ENCODE measurements at places on chromosomes 11 and 22.

DNA sequence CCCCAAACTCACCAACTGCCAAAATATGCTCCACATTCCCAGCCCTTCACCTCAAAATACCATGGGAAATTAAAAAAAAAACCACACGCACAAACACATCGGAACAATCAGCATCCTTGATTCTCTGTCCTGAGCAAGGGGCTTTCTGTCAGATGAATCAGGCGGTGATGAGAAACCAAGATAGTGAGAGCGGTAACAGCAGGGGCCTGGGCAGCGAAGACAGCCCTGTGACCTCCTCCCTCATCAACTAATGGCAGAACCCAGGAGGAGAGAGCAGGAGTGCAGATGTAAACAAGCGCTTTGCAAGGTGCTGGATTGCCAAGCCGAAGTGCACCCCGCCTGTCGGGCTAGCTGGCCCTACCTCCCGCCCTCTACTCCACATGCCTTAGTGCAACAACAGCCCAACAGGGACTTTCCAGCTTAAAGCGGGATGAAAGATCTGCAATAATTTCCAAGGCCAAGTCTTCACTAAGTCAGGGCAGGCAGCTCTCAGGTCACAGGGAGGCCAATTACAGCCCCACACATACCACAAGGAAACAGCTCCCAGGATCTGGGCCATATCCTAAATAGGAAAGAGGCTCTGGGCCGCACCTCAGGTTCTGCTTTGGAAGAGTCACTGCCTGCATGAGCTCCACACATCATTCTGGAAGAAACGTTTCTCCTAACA, 72.2 kb upstream of the BID start:
- DNase-seq, result no peak

GRCh38 chr22:30261134-30261533, 5.5 kb downstream of the OSM start:
- no peak for DNase-seq

- no peak for DNase-seq
Measured at GRCh38 chr11:65574811-65575567, 864 bp upstream of the EHBP1L1 start.

DNA sequence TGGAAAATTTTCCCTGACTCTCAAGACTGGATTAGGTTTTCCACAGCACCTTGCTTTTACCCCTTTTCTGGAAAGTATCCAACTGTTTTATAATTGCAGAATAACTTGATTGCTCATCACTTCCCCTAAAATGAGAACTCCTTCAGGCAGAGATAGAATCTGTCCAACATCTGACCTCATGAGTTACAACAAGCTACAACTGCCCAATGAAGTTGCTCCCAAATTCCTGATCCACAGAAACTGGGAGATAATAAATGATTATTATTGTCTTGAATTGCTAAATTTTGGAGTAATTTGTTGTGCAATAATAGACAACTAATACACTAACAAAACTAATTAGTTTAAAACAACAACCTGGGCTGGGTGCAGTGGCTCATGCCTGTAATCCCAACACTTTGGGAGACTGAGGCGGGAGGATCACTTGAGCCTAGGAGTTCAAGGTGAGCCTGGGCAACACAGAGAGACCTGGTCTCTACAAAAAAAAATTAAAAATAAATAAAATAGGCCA, 10.0 kb upstream of the CCDC83 start:
- DNase-seq, result no peak

DNA sequence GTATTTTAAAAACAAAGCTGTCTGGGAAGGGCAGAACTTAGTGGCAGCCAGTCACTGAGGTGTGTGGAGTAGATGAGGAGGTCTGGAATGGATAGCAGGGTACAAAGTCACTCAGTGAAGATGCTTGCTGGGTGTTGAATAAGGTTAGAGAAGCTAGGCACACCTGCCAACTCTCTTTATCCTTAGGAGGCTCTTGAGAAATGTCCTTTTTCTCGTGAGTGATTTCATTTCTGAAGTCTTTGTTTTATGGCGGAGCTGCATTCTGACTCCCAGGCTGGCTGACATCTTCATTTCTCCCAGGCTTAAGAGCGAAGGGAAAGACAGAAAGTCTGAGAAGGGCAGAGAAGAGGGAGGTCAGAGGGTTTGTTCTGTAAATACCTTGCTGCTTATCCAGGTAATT, 31.0 kb downstream of the CECR2 start:
- DNase-seq, result no peak

- peak; percentile 62 for DNase-seq
Measured at GRCh38 chr11:114280696-114281095, 15.5 kb upstream of the NNMT start.

DNA sequence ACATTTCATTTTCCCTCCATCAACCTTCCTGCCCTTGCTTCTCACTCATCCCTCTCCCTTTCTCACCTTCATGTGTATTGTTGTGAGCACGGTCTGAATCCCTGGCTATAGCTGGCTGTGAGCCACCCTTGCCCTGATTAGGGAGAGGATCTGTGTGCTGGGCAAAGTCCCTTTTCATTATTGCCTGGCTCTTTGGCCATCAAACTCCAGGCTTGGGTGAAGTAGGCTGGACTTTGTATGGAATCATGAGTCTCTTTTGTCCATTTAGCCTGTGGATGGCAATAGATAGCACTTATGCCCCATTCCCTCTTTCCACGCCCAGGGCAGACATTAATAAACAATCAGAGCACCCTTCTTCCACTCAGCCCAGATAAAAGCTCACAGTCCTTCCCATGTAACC, 6.7 kb downstream of the MYO18B start:
- DNase-seq, result no peak

DNA sequence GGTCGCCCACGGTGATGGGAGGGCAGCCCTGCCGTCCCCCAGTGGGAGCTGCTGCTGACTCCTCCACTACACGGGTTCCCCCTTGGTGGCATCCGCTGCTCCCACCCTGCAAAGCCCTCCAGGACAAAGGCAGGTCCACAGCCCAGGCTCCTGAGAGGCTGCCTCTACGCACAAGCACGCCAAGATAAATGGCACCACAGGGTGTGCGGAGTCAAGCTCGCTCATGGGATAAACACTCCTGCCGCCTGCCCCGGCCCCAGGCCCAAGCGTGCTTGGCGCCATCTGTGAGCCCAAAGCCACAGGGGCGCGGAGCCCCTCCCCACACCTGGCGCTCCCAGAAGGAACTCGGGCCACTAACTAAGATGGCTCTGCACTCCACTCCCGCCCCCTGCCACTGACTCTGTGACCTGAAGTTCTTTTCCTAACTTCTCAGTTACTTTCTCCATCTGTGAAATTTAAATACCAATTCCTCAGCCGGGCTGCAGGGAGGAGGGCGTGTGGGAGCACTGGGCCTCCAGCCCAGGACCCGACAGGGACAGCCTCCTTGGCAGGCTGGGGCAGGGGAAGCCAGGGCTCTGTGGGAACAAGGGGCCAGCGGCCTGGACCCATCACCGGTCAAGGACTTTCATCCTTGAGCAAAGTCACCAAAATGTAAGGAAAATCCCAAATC, 14.9 kb downstream of the EHD1 start:
- no peak for DNase-seq

GRCh38 chr11:44453871-44454270, 111.6 kb upstream of the CD82 start:
- DNase-seq, result no peak

GRCh38 chr11:12043959-12044791, 35.7 kb upstream of the DKK3 start:
- peak; percentile 48 for DNase-seq

DNA sequence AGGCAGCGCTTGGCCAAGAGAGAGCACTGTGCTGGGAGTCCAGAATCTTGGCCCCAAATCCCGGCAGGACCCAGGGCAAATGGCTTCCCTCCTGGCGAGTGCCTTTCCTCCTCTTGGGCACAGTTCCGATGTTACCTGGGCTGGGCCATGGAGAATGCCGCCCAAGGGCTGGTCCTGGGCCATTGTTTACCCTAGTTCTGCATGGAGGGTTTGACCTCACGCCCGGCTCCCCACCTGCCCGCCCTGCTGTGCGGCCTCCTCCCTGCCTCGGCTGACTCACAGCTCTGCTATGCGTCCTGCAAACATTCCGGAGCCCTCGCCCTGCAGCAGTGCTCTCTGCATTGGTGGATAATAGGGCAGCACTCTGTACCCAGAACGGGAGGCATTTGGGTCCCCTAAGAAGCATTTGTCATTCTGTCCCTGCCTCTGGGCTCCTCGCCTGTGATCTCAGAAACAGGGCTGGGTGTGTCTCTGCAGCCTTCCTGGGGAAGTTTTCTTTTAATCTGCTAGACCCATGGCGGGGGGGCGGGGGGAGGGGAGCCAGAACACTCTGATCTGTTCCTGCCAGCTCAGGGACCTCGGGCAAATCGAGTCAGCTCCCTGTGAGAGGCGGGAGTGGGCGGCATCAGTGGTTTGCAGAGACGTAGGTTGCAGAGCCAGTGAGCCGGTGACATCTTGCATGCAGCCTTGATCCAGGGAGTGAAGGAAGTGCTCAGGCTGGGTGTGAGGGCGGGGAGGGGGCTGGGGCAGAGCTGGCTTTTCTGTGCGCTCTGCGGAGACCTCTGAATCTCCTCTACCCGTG, 32.9 kb upstream of the SMIM38 start:
- DNase-seq, result peak; percentile 65

DNA sequence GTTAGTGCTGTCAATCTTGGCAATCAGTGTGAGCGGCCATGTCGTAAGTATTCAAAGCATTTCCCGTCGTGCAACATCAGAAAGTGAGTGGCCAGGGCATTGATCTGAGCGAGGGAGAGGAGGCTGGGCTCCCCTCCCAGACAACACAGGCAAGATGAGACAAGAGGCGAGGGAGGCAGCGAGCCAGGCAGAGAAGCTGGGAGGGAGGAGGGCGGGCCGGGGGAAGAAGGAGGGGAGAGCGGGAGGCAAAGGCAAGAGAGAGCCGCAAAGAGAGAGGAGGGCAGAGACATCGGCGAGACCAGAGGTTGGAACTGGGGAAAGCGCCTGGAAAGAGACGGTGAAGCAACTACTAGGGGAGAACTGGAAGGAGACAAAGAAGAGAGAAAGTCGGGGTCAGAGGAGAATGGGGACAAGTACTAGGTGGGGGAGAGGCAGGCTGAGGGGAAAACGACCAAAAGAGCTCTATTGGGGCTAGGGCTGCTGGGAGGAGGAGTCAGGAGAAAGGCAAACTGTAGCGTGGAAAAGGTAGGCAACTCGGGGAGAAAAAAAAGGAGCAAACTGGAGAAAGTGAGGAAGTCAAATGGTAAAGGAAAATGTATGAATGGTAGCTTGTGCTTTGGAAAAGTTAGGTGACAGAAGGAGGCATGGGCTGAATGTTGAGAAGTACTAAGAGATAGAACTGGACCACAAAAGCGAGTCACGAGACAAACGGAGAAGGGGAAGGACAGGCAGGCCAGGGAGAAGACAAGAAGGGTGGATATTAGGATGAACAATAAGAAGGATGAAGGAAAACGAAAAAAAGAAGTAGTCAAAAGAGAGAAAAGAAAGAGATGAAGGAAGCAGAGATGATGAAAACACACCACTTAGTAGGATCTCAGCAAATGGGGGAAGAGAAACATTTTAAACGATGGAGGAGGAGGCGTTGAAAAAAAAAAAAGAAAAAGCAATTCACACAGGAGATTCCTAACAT, 130.5 kb upstream of the C11orf58 start:
- no peak for DNase-seq

DNA sequence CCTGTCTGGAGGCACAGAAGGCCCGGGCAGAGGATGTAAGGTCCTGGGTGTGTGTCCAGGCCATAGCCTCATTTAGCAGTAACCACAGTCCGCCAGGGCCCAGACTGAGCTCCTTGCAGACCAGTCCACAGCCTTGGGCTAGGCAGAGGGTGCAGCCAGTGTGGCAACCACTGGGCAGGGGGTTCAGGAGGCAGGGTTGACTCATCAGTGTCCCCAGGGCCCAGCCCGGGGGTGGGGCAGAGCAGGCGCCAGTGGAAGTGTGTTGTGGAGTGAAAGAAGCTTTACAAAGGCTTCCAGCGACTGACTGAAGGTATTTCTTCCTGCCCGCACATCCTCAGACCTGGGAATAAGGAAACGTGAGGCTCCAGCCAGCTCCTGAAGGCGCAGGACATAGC, 27.7 kb upstream of the WNT11 start:
- peak; percentile 27 for DNase-seq
